ENCODE measurements at places on chromosomes 3 and 15. TPM values are rescaled to one million over a fixed set of nuclear protein-coding genes. Genes with fewer than 3 reads are reported as not detected.

Gene SLC22A14
- total RNA-seq, result 0.05 TPM

Gene GOLGA6L25
- not detected for total RNA-seq

Gene ZNF662
- not detected for total RNA-seq

Gene RBP2
- not detected for total RNA-seq

Gene IL20RB
- total RNA-seq, result 0.99 TPM

Gene CPLX3
- total RNA-seq, result not detected

Gene C15orf61
- total RNA-seq, result 4.4 TPM

Gene WWTR1
- 142 TPM for total RNA-seq

Gene FETUB
- total RNA-seq, result 0.08 TPM

Gene GOLGA6A
- 0.09 TPM for total RNA-seq

Gene CCR9
- total RNA-seq, result not detected

Gene P2RY14
- not detected for total RNA-seq

Gene THSD4
- total RNA-seq, result 25.8 TPM

Gene SYNM
- total RNA-seq, result 28.6 TPM

Gene GOLGA8J
- 0.09 TPM for total RNA-seq

Gene HCLS1
- total RNA-seq, result 0.15 TPM

Gene PLOD2
- 85.1 TPM for total RNA-seq

Gene EPB42
- not detected for total RNA-seq

Gene CGNL1
- total RNA-seq, result 0.55 TPM

Gene GNAT1
- 0.25 TPM for total RNA-seq

Gene COPG1
- 77.7 TPM for total RNA-seq

Gene STARD5
- total RNA-seq, result 1.4 TPM

Gene ENTPD3
- 0.03 TPM for total RNA-seq

Gene CYP1A2
- total RNA-seq, result not detected

Gene CISH
- total RNA-seq, result 0.63 TPM

Gene GOLGA6L7
- not detected for total RNA-seq

Gene C3orf20
- not detected for total RNA-seq

Gene ZNF620
- 1.8 TPM for total RNA-seq

Gene RGMA
- total RNA-seq, result 0.49 TPM

Gene SCAANT1
- total RNA-seq, result not detected

Gene PLIN1
- 0.06 TPM for total RNA-seq

Gene NOX5
- 0.24 TPM for total RNA-seq

Gene SLC26A6
- total RNA-seq, result 13.3 TPM

Gene MAPKBP1
- 4.9 TPM for total RNA-seq

Gene COL7A1
- 153 TPM for total RNA-seq

Gene CA12
- 187 TPM for total RNA-seq

Data from A549 treated with AZD2906 at 1 μM for 4 hours (cell line).